ENCODE measurements at places on chromosomes 4 and X. TPM values are rescaled to one million over a fixed set of nuclear protein-coding genes. Genes with fewer than 3 reads are reported as not detected.
A peak's percentile ranks its signal among the peaks of the same experiment; 100 is the strongest.

HOPX gene
- total RNA-seq = 0.29 TPM

PLXNB3 gene
- total RNA-seq = 2.7 TPM

FRG2 gene
- not detected for total RNA-seq

- DNase-seq = peak; percentile 57
Measured at GRCh38 chr4:5776510-5776909, 65.5 kb downstream of the EVC start.

GRCh38 chr4:1091561-1091995 lies 21.8 kb downstream of the RNF212 start:
- no peak for DNase-seq

DNA sequence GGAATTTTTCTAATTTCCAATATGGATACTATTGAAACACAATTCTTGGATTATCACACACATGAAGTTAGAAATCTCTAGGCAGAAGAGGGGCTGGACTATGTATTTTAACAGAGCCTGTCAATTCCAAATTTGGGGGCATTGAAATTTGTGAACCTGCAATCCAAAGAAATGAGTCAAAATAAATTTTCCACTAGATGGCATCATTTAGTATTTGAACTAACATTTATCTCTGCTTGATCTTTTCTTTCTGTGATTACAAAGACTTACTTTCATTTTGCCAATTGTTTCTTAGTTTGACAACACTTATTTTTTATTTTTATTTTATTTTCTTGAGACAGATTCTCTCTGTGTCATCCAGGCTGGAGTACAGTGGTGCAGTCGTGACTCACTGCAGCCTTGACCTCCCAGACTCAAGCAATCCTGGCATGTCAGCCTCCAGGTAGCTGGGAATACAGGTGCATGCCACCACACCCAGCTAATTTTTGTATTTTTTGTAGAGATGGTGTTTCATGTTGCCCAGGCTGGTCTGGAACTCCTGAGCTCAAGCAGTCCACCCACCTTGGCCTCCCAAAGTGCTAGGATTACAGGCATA lies 2.7 kb upstream of the PYURF start:
- peak; percentile 61 for DNase-seq
